Activated CD4-positive, alpha-beta T cell treated with anti-CD3 and anti-CD28 coated beads, Interleukin-2, amount 50 U/mL, for 48 hours (primary cell): ENCODE measurements at places on chromosomes 13 and 19.

DNA sequence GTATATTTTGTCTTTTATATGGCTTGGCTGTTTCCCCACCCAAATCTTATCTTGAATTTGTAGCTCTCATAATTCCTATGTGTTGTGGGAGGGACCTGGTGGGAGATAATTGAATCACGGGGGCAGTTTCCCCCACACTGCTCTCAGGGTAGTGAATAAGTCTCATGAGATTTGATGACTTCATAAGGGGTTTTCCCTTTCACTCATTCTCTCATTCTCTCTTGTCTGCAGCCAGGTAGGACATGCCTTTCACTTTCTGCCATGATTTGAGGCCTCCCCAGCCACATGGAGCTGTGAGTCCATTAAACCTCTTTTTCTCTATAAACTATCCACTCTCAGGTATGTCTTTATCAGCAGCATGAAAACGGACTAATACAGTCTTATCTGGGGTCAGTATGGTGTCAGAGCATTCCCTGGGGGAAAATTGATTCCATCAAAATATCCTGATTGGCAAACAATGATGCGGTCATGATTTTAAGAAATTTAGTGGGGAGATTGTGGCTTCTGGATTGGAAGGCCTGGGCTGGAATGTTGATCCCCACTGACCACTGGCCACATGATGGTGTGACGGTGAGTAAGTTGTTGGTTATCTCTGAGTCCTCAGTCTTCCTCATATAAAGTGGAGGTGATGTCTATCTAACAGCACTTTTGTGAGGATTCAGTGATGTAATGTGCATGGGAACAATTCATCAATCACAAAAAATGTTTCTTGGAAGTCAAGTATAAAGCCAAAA, 27.5 kb upstream of the ANKRD10 start:
- DNase-seq: peak; percentile 40

DNA sequence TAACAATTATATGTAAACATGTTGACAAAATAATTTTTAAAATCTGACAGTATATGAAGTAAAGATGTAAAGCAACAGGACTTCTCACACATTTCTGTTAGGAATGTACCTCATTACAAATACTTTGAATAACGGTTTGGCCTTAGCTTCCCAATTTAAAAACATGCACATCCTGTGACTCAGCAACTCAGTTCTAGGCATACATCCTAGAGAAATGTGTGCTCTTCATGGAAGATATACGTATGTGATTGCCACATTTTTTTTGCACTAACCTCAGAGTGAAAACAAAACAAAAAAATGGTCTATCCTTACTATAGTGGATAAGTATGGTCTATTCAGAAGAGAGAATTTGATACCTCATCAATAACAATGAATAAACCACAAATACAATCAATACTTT, 314.6 kb downstream of the LIG4 start:
- no peak for DNase-seq

- DNase-seq: no peak
These were observed 277.6 kb upstream of the DACH1 start for GRCh38 chr13:72144636-72145035.

GRCh38 chr13:108426893-108427292, 157.4 kb downstream of the TNFSF13B start:
- DNase-seq: no peak

GRCh38 chr13:46385946-46386345, 1.1 kb downstream of the RUBCNL start:
- DNase-seq: no peak

DNA sequence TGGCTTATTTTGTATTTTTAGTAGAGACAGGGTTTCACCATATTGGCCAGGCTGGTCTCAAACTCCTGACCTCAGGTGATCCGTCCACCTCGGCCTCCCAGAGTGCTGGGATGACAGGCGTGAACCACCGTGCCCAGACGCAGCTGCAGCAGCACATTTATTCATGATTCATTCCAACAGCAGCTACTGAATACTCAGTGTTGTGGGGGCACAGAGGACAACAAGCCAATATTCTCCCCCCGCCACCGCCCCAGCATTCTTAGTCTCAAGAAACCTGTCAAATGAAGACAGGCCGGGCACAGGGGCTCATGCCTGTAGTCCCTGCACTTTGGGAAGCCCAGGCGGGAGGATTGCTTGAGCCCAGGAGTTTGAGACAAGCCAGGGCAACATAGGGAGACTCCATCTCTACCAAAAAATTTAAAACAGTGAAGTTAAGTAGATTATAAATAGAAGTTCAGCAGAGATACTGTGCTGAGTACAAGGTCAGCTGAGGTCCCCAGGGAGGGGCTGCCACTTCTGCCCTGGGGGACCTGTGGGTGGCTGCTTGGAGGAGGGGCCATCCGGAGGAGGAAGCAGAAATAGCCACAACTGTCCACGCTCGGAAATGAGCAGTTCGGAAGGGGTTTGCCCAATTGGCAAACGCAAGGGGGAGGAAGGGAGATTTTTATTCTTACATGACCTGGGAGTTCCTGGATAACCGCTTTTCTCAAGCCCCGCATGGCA, 4.3 kb downstream of the DOT1L start:
- peak; percentile 13 for DNase-seq

- no peak for DNase-seq
These were observed 40.6 kb downstream of the COL4A2 start for GRCh38 chr13:110347535-110348308.

DNA sequence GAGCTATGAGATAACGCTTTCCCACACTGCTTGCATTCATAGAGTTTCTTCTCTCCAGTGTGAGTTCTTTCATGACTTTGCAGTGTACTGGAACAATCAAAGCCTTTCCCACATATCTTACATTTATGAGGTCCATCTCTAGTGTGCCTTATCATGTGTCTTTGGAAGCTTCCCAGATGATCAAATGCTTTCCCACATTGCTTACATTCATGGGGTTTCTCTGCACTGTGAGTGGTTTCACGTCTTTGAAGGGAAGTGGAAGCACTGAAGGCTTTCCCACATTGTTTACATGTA, 14.9 kb upstream of the ZNF442 start:
- no peak for DNase-seq

GRCh38 chr19:2320049-2320448, 8.3 kb downstream of the LSM7 start:
- no peak for DNase-seq

DNA sequence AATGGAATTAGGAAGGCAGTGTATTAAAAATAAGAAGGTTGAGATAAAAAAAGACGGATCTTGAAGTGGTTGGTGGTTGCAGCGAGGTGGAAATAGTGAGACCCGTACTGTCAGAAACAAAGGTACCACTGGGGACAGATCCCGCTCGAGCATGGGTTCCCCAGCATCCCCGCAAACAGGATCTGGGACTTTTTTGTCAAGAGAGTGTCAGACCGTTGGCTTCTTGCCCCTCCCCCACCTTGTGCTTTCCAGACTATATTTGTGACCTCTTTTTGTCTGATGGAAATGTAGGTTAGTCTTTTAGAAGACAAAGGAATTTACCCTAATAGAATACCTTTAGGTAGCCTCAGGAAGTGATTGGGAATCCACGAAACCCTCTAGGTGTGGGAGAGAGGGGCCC, 4.2 kb downstream of the GATAD2A start:
- DNase-seq: no peak

DNA sequence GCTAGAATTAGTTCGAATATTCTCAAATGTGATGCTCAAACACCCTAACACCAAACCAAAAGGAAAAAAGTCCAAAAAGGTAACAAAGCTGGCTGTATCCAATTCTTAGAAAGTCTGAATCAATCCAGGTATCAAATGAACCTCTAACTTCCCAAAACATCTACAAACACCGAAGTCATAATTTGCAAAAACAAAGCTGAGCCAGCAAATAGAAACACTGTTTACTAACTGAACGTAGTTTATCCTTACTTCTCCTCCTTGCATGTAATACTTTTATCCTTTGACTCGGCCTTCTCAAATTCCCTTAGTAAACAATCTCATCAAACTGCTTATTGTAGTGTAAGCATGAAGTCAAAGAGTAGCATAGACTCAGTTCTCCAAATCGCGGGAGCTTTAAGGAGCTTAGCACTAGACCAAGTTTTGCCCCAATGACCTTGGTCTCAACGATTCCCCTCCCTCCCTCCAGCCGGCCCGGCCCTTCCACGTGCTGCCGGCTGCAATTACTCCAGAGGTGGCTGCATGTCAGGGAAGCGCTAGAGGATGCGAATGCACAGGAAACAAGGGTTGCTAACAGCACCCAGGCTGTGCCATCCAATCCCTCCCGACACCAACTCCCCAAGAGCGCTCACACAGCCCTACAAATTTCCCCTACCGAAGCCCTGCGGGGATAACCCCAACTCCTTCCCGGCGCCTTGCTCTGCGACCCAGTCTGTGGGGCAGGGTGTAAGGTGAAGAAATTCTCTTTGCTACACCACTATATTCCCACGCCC, 693 bp downstream of the XPO4 start:
- peak; percentile 41 for DNase-seq

DNA sequence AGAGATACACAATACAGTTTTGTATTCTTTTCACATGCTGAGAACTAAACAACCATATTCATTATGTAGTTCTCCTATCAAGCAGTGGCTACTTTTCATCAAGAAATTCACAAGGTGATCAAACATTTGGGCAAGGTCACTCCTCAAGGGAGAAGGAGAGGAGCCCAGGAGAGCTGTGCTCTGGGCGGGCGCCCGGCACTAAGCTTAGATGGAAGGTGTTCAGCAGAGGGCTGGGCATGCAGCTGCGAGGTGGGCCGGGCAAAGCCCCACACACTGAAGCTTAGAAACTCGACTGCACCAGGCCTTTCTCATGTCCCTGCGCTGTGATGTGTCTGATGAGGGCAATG, 30.4 kb upstream of the SPACA7 start:
- no peak for DNase-seq

DNA sequence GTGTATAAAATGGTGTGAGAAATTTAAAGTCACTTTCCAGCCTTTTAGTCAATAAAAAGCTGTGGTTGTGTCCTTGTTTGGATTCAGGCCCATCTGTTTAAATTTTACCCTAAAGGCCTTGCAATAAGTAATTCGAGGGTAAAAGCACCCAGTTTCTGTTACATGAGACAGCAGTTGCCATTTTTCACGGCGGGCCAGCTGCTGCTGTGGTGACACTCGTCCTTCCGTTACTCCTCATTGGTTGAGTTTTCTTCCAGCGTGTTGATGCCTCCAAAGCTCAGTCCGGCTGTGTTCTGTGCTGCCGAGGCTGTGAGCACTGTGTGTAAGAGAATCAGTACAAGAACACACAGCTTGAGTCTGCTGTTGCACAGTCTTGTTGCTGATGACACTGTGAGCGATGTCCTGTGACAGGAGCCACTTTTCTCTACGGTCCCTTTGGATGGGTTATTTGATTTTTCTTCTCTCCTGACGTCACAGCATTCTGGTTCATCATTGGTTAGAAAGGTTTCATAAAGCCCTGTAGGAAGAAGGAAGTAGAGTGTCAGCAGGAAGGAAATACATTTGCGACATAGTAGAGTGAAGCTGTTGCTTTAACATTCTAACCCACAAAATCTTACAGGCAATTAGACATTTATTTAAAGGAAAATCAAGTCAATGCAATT, 602.5 kb upstream of the ARGLU1 start:
- DNase-seq: no peak

- DNase-seq: no peak
These were observed 1287.7 kb downstream of the SLITRK5 start for GRCh38 chr13:88958821-88959220.

DNA sequence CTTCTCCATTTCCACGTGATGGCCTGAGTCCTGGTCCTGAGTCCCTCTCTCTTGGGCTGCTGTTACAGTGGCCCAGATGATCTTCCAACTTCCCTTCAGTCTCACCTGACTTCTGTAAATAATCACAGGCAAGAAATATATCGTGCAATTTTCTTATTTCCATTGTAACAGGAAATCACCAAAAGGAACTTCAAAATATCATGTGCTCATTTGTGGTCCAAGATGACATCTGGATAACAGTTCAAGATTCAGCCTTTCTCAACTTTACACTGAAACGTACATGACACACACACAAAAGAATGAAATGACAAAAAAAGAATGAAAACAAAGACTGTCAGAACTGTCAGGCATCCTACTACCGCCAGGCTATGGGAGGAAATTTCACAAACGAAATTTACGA, 22.0 kb upstream of the RAP2A start:
- no peak for DNase-seq

GRCh38 chr13:46753137-46753536, 43.8 kb downstream of the ESD start:
- no peak for DNase-seq
